ENCODE measurements at places on chromosomes 12 and 14.

- no peak for DNase-seq
Measured at GRCh38 chr14:42854061-42854460, 1247.4 kb downstream of the LRFN5 start.

DNA sequence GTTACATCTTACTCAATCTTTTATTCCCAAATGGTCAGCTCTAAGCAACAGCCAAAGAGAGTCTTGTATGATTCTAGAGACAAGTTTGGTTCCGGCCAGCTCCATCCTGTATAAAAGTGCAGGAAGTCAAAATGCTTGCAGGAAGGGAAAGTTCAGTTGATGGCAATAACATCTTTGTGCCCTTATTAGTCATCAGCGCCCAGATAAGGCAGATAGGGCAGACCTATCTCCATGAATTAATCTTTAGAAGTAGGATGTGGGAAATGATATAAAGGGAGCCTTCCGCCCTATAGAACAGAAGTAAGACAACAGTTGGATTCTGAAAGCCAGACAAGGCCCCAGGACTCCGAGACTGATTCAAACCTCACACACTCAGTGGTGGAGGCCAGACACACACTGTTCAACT is 6.4 kb downstream of the GNS start:
- peak; percentile 6 for DNase-seq

GRCh38 chr12:68529466-68529865 is 81.2 kb upstream of the RAP1B start:
- DNase-seq, result no peak

- DNase-seq, result no peak
Measured at GRCh38 chr12:131348646-131349045, 362.2 kb upstream of the SFSWAP start.

DNA sequence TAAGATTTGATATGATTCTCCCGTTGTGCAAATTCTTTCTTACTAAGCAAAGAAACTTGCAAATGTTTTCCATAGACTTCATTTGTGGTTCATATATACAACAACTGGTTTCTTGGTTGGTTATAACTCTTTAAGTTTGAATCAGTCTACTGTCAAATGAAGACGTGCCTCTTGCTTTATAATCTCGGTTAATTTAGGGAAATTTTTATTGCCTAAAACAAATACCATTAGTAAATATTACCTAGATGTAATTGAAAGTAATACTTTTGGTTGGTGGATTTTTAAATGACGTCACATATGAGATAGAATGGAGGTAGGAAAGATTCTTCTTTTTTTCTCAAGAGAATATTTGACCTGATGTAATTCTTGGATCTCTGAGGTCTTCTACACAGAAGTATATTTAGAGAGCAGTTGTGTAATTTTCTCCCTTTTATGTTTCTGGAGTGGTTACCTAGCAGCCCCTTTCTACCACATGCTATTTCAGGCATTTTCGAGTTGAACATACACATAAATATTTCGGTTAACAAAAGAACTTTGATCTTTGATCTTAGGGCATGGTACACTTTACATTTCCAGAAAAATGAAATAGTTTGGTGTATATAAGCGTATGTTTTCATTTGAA is 1.7 kb downstream of the ATF7IP start:
- no peak for DNase-seq

- no peak for DNase-seq
Measured at GRCh38 chr14:58027904-58028303, 124.1 kb downstream of the ARMH4 start.

- peak; percentile 53 for DNase-seq
Measured at GRCh38 chr14:21748869-21749303, 75.3 kb upstream of the OR4E1 start.

DNA sequence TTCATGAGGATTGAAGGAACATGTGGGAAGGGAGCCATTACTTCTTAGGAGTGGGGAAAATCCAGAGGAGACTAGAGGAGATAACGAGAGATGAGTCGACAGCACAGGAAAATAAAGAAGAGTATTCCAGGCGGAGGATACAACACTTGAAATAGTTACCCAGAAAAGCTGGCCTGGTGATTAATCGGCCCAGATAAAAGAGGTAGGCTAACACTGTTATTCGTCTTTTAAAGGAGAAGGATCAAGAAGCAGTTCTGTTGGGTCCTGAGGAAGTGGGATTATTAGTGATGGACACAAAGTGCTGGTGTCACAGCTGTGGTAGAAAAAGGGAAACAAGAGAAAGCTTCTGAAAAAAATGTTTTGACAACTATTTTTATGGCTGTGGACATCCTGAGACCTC is 425.3 kb downstream of the ZFP36L1 start:
- DNase-seq, result no peak

- DNase-seq, result no peak
Measured at GRCh38 chr12:55074806-55075205, 51.4 kb upstream of the OR9K2 start.

DNA sequence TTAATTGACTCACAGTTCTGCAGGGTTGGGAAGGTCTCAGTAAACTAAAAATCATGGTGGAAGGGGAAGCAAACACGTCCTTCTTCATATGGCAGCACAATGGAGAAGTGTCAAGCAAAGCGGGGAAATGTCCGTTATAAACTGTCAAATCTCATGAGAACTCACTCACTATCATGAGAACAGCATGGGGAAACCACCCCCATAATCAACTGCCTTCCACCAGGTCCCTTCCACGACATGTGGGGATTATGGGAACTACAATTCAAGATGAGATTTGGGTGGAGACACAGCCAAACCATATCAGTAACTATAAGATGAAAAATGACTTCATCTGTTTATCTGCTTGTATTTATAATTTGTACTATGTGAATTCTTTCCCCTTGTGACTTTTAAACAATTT is 577.6 kb upstream of the MDGA2 start:
- DNase-seq, result no peak

GRCh38 chr12:97940629-97941028 is 478.0 kb downstream of the RMST start:
- DNase-seq, result no peak

- DNase-seq, result no peak
Measured at GRCh38 chr12:96257550-96258103, 63.5 kb downstream of the ELK3 start.

GRCh38 chr12:132067182-132067581 is 76.9 kb downstream of the DDX51 start:
- no peak for DNase-seq

DNA sequence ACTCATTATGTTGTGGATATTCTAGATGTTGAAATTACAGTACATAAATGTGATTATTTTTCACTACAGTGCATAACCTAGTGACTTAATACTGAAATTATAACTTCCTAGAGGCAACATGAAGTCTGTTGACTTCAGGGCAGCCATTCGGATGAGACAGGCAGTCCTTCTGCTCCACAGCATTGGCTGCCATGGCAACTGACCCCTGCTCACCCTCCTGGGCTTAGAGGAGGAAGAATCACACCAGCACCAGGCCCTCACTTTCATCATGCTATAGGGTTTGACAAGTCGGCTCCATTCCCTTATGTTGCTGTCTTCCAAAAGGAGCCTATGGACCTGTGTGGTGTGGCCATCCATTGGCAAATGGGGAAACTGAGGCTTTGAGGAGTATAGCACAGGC is 233.5 kb upstream of the TMEM132C start:
- no peak for DNase-seq

GRCh38 chr12:110725267-110725666 is 17.4 kb downstream of the PPP1CC start:
- no peak for DNase-seq

DNA sequence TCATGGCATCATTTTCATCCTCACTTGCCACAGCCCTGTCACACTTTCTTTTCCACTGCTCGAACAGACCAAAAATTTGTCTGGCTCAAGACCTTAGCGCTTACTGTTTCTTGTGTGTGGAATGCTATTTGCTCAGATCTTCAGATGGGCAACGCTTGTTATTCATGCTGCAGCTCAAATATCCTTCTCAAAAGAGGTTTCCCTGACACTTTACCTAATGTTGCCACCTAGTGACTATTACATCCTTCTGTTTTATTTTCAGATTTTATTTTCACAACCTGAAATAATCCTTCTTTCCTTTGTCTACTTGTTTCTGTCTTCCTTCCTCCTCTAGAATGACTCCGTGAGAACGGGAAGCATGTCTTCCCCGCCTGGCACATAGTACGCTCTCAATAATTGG is 5.6 kb downstream of the FBXO33 start:
- no peak for DNase-seq

DNA sequence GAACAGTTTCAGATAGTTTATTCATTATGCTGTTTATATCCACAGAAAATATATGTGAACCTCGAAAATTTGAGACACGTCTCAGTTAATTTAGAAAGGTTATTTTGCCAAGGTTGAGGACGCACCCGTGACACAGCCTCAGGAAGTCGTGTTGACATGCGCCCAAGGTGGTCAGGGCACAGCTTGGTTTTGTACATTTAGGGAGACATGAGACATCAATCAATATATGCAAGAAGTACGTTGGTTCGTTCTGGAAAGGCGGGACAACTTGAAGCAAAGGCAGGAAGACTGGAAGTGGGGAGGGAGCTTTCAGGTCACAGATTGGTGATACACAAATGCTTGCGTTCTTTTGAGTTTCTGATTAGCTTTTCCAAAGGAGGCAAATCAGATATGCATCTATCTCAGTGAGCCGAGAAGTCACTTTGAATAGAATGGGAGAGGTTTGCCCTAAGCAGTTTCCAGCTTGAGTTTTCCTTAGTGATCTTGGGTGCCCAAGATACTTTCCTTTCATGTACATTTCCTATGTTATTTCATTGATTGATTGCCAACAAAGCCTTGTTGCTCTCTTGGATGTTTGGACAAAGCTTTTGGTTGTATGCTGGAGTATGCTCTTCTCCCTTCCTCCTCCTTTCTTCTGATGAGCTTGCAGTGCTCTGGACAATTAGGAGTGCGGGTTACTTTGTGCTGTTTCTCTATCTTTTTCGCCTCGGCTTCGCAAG is 3.2 kb downstream of the SNAPC1 start:
- no peak for DNase-seq

- DNase-seq, result peak; percentile 68
Measured at GRCh38 chr12:112013601-112014402, 576 bp downstream of the ERP29 start.

DNA sequence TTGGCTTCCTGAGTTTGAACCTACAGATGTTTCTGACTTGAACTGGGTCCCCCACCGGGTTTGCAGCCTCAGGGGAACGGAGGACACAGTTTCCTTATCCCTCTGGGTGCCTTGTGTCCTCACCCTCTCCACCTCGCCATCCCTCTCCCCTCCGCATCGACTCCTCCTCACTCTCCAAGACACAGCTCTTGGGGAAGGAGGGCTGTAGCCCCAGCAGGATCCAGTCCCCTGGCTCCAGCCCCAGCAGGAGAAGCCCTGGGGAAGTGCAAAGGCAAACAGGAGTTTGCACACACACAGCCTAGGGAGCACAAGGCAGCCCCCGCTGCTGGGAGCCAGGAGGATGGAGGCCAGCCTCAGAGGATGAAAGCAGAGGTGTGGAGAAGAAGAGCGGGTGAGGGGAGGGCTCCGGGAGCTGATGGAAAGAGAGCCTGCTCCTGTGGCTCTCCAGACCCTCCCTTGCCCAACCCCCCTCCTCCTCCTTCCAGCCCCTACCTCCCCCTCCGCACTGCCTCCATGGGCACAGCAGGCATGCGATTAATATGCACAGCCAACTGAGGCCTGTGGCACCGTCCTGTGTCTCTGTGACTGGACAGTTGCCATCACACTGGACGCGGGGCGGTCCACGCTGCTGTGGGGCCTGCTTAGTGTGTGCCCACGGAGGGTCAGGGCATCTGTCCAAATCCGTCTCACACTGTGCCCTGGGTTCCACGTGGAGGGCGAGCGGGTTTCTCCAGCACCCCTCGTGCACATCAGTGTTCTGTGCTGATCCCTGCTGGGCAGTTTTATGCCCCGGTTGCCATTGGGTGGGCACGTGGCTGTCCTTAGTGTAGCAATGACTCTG is 193.7 kb upstream of the DIO3 start:
- DNase-seq, result no peak

DNA sequence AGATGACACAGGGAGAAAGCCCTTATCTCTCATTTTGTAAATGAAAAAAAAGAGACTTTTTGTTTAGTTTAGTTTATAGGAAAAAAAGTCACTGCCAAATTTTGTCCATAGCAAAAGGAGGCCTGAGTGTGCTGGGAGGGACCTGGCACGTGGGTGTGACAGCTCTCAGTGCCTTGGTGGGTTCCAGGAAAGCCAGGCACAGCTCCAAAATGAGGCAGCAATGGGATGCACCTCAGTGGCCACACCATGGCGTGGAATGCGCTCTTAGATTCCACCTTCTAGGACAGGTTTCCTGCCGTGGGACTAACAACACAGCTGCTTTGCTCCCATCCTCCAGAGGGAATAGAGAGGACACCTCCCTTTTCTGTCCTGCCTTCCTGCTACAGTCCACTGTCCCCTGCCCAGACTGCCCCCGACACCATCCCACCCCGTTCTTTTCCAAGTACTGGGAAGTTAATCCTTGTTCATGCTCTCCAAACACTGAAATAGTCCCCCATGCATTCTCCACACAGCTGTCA is 207.6 kb downstream of the EMP1 start:
- DNase-seq, result no peak

DNA sequence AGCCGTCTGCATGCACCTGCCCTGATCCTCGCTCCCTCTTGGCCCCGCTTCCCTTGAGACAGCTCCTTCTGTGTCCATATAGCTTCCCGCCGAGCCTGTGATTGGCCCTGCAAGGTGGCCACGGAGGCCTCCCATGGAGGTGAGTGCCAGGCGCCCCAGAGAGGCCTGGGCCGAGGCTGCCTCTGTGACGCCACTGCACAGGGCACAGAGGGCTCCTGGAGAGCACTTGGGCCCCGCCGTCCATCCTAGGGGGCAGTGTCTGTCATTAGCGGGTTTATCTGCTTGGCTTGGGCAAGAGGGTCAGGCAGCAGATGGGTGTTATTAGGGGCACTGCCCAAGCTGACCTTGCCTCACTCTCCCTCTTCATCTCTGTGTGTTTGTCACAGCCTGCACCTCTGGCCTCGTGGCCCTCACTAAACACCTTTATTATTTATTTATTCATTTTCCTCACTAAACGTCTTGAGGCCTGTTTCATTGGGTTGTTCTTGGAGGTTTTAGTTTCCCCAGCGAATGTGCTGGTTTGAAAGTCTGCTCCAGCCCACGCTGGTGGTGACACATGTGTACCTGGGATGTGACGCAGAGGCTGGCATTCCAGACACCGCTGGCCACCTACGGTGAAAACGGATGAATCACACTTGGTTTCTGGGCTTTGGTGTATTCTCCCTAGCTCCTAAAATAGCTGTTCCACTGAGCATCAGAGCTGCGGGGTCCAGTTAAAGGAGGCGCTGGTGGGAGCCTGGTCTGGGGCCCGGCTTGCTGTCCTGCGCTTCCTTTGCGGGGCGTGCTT is 5.9 kb downstream of the ZFYVE21 start:
- DNase-seq, result peak; percentile 69

DNA sequence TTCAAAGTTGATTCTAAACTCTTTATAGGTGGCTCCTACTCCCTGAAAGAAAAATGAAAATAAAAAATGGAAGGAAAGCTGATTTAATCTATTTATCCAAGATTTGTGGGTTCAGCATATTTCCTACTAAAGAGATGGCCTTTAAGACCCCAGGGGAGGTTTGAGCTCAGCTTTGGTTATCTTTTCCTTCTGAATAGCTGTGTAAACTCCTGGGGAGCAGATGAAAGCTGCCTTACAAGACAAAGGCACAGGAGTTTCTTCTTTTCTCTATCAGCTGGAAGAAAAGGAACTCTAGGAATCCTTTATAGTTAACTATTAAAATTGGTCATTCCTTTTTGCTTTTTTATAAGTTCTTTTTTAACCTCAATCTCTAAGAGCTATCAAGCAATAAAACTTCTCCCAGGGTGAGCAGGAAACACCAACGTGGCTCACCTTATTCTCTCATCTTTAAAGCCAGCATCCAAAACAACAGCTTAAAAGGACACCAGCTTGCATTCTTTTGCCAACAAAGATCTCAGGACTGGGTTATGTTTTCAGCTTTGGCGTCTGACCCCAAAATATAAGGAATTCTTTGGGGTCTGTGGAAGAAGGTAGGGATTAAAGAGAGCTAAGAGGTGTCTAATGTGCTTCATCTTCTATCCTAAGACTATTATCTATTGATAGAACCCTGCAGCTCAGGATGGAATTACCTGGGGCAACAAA is 371.7 kb upstream of the KITLG start:
- no peak for DNase-seq

Data from activated CD4-positive, alpha-beta T cell treated with anti-CD3 and anti-CD28 coated beads, Interleukin-2, amount 50 U/mL, for 48 hours (primary cell).